Fibroblast of villous mesenchyme (primary cell): ENCODE measurements at places on chromosomes 3 and 15. TPM values are rescaled to one million over a fixed set of nuclear protein-coding genes. Genes with fewer than 3 reads are reported as not detected.

CLRN1 gene
- not detected in 2 replicates for total RNA-seq

DLL4 gene
- total RNA-seq, result 5.5 and 6.0 TPM in 2 replicates

MUSTN1 gene
- total RNA-seq, result not detected in 2 replicates

SLCO3A1 gene
- 2.9 and 8.6 TPM in 2 replicates for total RNA-seq

ZNF660 gene
- total RNA-seq, result 2.9 and 3.0 TPM in 2 replicates

DNA sequence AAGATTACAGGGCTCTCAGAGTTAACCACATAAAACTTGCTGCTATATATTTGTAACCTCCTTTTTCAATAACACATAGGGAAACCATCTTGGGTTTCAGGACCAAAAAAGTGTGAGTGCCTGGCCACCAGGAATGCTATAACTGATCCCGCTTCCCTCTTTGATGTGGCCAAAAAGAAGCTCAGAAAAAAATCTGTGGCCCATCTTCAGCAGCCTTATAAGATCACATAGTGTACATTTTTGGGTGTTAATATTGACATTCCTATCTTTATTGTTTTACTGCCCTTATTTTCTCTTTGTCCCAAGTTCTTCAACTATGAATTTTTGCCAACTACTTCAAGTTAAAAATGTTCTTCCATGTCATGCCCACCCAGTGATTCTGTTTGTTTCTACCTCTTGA lies 102.8 kb downstream of the LIPC start:
- no peak for DNase-seq

DNA sequence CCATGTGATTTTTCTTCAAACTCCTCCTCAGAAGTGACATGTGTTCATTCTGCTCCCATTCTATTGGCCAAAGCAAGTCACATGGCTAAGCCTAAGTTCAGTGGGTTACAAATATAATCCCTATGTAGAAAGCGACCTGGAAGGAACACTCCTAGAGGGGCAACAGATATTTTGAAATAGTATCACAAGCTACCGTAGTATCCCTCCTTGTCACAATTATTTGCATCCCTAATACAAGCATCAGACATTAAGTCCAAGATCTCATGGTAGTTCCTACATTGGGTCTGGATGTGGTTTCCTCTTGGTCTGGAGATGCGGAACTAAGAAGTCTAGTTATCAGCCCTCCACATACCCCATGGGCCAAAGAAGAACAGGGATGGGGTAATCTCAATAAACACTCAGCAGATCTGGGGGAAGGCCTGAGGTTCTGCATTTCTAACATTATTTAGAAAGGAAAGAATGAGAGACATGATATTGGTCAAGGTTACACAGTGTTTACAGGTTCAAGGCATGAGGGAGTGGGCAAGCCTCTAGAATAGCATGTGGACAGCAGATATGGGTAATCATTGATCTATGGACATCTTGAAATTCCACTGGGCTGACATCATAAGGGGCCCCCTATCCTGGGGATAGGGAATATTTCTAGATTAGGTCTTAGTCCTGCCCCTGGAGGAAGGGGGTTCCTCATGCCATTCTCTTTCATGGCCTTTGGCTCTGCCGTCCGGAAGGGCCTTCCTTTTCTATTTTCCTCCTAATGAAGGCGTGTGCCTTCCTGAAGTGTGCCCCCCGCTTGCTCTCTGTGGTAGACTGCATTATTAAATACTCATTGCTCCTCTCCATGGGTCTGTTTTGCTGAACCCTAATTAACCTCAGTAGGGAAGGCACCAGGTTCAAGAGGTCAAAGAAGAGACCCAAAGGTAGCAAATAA lies 17.8 kb upstream of the ABHD2 start:
- no peak for DNase-seq

DNA sequence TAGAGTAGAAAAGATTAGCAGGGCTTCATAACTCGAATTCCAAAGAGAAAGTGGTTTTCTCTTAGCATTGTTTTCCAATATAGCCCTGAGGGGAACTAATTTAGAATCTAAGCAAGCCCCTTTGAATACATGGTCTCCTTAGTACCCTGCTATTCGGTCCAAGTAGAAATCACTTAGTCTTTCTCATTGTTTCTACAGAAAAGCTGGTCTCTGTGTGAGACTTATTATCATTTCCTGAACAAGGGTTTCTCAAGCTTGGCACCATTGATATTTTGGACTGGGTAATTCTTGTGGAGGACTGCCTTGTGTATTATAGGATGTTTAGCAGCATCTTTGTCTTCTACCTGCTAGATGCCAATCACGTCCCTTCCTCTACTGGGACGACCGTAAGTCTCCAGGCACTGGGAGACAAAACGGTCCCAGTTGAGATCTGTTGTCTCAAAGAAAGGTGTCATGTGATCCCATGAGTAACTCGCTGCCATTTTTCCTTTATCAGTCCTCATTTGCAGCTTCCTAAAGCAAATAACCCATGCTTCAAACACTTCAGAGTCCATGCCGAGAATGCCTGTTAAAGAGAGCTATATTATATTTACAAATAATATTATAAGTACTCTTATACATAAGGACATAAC lies 230.7 kb upstream of the SLCO3A1 start:
- DNase-seq, result no peak

GRCh38 chr15:92068121-92068520 lies 214.6 kb downstream of the SLCO3A1 start:
- DNase-seq, result no peak

DNA sequence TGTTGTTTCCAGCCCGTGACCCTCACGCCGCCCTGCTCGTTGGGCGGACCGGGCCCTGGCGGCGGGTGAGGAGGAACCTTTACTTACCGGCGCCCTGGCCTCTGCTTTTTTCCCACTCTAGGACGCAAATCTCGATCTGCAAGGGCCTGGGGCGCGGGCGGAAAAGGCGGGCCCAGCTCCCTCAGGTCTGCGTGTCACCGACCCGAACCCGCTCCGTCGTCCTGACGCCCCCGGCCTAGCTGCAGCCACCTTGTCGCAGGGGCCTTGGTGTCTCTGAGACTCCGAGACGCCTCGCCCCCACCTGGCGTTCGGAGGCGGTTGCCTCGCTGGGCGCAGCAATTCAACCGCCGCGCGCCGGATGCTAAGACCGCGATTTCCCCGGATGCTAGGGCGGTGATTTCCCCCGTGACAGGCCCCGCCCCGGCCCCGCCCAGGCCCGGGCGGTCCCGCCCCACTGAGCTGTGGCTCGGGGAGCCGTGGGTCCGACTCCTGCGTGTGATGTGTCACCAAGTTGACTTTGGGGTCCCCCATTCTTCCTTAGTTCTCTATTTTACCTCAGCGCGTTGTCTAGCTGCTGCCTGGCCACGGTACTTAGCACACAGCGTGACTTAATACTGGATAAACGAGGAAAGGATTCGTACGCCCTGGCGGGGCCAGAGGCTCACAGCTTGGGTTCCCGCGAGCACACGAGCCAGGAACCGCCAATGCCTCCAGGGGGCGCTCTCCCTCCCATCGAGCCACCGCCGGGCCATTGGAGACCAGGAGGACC lies at the start of gene RPL39L:
Gene RPL39L, minus strand, starts transcription at position 371 of the 769 bp plus-strand sequence. CDS start 18,196 bp downstream, outside the sequence.
- DNase-seq, result peak; percentile 80

- peak; percentile 42 for DNase-seq
Observed at GRCh38 chr3:100603469-100603868, 5.9 kb upstream of the ADGRG7 start.

DNA sequence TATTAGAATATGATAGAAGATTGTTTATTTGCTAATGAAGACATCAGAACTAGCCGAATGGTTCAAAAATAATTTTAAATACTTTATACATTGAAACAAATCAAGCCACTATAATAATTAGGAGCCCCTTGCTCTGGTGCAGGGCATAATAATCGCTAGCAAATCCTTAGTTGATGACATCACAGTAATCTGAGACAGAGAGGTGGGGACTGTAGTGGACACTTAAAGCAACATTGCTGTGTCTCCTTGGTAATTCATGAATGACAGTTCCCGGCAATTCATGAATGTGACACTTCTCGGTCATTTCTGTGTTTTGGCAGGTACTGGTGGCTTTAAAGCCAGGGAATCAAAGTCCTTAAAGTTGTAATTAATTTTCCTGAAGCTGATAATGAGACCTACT lies 114.3 kb downstream of the PPM1L start:
- DNase-seq, result no peak

GRCh38 chr3:24299246-24299805 lies 195.3 kb downstream of the THRB start:
- peak; percentile 25 for DNase-seq

GRCh38 chr3:167184511-167184910 lies 195.6 kb downstream of the ZBBX start:
- no peak for DNase-seq

NRROS gene
- total RNA-seq, result under 0.01 and 0.32 TPM in 2 replicates

- DNase-seq, result no peak
Observed at GRCh38 chr3:115085197-115085865, 61.8 kb downstream of the ZBTB20 start.

- no peak for DNase-seq
Observed at GRCh38 chr3:194781617-194782016, 95.9 kb downstream of the FAM43A start.

- no peak for DNase-seq
Observed at GRCh38 chr3:183638101-183638852, 2.9 kb downstream of the KLHL24 start.

GOLGA8T gene
- under 0.01 TPM in 1 of 2 replicates, not detected in the other for total RNA-seq

- DNase-seq, result no peak
Observed at GRCh38 chr15:41891946-41892345, 1.9 kb downstream of the SPTBN5 start.

HES1 gene
- total RNA-seq, result 5.8 and 13.4 TPM in 2 replicates

GRCh38 chr15:91515188-91515754 lies 338.2 kb upstream of the SLCO3A1 start:
- DNase-seq, result peak; percentile 42

RTP3 gene
- total RNA-seq, result 0.43 TPM in 1 of 2 replicates, not detected in the other

EEF1AKMT4 gene
- 3.9 and 5.6 TPM in 2 replicates for total RNA-seq

- no peak for DNase-seq
Observed at GRCh38 chr15:66359740-66360139, 3.3 kb upstream of the TIPIN start.

GRCh38 chr3:23916152-23916885 lies 471 bp downstream of the NKIRAS1 start:
- DNase-seq, result no peak

IFT57 gene
- total RNA-seq, result 62.8 and 81.2 TPM in 2 replicates

ARIH2 gene
- 69.6 and 87.2 TPM in 2 replicates for total RNA-seq

- DNase-seq, result no peak
Observed at GRCh38 chr3:51024121-51024520, 349.4 kb downstream of the DOCK3 start.

DNA sequence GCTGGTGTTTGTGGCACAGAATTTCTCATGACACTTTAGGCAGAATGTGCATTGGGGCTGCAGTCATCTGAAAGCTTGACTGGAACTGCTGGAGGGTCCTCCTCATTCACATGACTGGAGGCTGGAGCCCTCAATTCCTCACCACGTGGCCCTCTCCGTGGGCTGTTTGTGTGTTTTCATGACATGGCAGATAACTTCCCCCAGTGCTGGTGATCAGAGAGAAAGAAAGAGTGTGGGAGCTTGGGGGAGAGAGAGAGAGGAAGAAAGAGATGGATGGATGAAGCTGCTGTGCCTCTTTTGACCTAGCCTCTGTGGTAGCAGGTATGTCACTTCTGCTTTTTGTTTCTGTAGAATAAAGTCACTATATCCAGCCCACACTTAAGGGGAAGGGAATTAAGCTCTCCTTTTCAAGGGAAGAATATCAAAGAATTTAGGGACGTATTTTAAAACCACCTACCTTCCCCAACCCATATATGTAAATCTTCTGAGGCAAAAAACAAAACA lies 169.6 kb upstream of the IL12A start:
- no peak for DNase-seq

- peak; percentile 0 for DNase-seq
Observed at GRCh38 chr3:2148561-2149340, 50.1 kb downstream of the CNTN4 start.

DUOX2 gene
- not detected in 2 replicates for total RNA-seq

TLR9 gene
- not detected in 2 replicates for total RNA-seq

- DNase-seq, result no peak
Observed at GRCh38 chr15:101088271-101088670, 163.6 kb downstream of the CHSY1 start.

DNA sequence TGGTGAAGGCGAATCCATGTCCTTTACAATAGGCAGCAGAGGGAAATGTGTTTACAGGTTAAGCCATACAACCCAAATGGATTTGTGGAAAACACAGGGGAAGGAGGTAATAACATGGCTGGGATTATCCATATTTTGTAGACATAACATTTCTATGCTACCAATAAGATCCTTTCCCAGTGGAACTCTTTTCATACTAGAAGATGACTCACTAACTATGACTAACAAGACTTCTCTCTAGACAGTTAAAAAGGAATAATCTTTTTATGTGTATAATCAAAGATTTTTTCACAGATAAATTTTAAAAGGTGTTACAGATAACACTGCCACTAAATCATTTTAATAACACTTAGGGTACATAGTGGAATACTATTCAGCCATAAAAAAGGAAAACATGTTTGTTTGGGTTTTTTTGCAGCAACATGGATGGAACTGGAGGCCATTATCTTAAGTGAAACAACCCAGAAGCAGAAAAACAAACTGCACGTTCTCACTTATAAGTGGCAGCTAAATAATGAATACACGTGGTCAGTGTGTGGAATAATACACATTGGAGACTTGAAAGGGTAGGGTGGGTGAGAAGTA lies 39.6 kb downstream of the VPS13C start:
- no peak for DNase-seq

- DNase-seq, result no peak
Observed at GRCh38 chr3:37586280-37586679, 275.4 kb upstream of the CTDSPL start.

RYR3 gene
- total RNA-seq, result under 0.01 TPM in 1 of 2 replicates, not detected in the other

GRCh38 chr3:49626101-49626581 lies 48.0 kb upstream of the APEH start:
- DNase-seq, result no peak

DNA sequence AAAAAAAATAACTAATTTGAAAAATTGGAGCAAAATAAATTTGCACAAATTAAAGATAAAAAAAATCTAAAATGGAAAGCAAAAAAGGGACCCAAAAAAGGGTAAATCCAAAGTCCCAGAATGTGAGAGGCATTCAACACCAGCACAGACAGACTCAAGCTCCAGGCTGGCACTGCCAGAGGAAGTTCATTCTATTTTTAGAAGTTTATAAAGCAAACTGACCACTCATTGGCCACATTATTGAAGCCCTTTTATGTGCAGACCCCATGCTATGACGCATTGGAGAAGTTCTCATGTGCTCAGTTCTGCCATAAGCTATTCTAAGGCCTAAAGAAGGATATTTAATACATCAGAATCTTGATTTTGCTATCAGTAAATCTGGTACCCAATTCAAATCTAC lies 17.6 kb upstream of the BOC start:
- no peak for DNase-seq

CNOT10 gene
- 28.7 and 31.1 TPM in 2 replicates for total RNA-seq

PRSS50 gene
- total RNA-seq, result not detected in 2 replicates

- DNase-seq, result no peak
Observed at GRCh38 chr3:148532326-148532725, 165.4 kb upstream of the AGTR1 start.
